Effector memory CD8-positive, alpha-beta T cell (primary cell): ENCODE measurements at places on chromosomes 5 and 9.

GRCh38 chr5:178555771-178556211 is 34.4 kb downstream of the COL23A1 start:
- DNase-seq, result no peak

GRCh38 chr9:76643399-76644117 is 120.7 kb upstream of the PCA3 start:
- DNase-seq, result no peak

DNA sequence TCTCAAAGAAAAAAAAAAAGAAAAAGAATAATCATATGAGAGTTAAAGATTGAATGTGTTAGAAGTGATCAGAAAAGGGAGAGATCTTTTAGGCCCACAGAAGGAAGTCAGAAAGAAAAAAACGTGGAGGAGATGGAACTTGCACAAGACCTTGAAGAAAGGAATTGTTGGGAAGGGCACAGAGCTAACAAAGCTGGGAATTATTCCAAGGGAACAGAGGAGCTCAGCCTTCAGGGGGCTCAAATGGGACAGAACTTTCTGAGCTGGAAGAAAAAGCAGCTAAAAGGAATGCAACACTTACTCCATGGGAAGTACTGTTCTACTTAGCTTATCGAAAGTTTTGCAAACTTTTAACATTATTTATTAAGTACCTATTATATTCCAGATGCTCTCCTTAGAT is 153.4 kb upstream of the ADRA1B start:
- DNase-seq, result no peak

GRCh38 chr5:177498013-177498787 is 796 bp upstream of the PDLIM7 start:
- no peak for DNase-seq
